ENCODE measurements at places on chromosomes 12 and 14.

DNA sequence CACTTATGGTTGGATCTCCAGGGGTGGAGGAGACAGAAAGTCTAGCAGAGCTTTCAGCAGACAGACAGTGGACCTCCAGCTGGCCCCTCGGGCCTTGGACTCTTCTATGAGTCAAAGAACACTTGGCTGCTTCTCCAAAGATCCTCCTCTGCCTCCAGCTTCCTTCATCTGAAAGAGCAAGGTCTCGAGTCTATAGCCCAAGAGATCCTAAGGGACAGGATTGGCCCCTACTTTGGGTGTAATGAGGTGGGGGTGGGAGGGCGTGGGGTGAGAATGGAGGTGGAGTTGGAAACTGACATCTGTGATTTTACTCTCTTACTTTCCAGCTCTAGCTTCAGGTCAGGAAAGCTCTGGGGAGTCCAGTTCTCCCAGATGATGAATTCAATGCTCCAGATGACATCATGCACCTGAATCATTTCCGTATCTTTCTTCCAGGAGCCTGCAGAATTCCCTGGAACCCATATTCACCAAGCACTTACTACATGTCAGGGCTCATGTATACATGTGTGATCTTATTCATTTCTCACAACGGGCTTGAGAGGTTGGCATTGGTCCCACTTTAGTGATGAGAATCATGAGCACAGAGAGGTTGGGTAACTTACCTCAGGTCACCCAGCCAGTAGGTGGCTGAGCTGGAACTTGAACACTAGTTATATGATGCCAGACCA is 10.2 kb upstream of the PGF start:
- no peak for DNase-seq

- DNase-seq: peak; percentile 85
These were observed 585 bp upstream of the DYRK2 start for GRCh38 chr12:67647799-67648520.

DNA sequence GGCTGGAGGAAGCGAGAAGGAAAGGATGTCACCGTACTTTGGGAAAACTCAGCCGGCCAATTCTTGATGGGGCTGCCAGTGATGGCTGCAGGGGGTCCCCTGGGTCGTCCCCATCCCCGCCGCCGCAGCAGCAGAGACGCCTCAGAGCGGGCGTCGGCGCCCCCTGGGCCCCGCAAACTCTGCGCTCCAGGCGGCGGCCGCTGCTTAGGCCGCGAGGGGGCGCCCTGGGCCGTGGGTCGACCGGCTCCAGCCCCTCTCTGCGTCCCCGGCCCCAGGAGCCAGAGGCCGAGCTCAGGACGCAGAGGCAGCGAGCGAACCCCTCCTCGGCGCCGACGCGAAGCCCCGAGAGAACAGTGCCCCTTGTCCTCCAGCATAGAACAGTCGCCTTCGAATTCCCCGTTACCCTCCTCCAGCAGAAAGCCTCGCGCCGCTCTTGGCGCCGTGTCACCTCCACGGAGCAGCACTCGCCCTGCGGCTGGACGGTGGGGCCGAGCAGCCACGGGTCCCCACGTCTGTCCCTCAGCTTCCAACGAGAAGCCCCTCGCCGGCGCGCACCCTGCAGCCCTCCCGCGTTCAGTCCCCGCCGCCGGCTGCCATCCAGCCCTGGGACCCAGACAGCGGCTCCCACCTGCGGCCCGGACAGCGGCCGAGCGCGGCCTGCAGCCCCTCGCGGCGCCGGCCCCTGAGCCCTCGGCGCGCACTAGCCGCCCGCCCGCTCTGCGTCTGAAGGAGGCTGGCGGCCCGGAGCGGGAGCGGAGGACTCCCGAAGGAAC is 106.6 kb downstream of the PRICKLE1 start:
- peak; percentile 83 for DNase-seq

DNA sequence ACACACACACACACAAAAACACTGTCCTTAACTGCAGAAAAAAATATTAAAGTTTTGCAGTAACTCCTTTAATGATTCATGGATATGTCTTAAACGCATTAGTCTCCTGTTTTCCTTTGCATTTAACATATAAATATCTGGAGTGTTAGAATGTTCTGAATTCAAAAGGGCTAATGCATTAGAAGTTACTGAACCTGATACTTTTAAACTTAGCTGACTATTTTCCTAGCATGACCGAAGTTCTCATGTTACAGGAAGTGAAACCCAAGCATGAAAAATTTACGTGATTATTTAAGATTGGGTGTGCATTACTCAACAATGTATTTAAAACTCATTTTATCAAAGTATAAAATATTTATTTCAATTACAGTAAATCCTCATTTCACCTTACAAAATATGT is 791.2 kb downstream of the FLRT2 start:
- DNase-seq: no peak

Data from testis (tissue), 5 donors.